ENCODE measurements at places on chromosomes 3 and 15.

DNA sequence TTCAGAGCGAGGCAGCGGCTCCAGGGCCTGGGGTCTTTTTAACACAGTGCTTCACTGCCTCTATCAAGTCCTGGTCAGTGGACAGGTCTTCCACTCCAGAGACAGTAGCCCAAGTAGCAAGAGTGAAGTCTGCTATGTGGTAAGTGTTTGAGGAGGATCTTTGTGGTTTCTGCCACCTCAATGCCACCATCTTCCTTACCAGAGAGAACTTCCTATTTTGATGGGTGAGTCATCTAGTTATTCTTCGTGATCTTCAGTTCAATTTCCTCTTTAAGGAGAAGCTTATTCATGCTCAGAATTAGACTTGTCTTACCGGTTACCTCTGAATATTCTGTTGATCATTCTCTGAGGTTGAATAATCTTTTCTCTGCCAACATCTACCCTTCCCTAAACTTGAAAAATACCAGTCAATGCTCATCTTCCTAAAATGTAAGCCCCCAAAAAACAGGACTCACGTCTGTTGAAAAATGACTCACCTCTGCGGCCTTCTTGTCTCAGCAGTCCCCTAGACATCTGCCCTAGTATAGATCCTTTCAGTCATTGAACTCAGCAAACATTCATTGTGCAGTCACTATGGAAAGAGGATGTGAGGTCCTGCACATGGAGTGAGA, 32.2 kb upstream of the BCL6 start:
- peak; percentile 62 for DNase-seq

GRCh38 chr3:64251019-64251418, 25.8 kb upstream of the PRICKLE2 start:
- DNase-seq = no peak

GRCh38 chr3:183178833-183179549, 16.5 kb upstream of the LAMP3 start:
- DNase-seq = peak; percentile 16

- no peak for DNase-seq
These were observed 531.6 kb downstream of the MECOM start for GRCh38 chr3:169131690-169132464.

DNA sequence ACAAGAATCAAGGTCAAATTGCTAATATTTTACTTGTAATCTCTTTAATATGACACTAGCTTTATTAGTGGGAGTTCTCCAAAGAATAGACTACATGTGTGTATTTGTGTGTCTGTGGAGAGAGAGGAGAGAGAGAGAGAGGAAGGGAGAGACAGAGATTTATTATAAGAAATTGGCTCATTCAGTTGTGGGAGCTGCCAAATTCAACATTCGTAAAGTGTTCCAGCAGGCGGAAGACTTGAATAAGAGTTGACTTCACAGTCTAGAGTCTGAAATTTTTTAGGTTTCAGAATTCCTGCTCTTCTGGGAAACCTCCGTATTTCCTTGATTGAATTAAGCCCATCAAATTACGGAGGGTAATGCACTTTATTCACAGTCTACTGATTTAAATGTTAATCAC, 4.7 kb upstream of the CLDN1 start:
- DNase-seq = no peak

GRCh38 chr3:134374791-134375581, 739 bp upstream of the AMOTL2 start:
- no peak for DNase-seq

DNA sequence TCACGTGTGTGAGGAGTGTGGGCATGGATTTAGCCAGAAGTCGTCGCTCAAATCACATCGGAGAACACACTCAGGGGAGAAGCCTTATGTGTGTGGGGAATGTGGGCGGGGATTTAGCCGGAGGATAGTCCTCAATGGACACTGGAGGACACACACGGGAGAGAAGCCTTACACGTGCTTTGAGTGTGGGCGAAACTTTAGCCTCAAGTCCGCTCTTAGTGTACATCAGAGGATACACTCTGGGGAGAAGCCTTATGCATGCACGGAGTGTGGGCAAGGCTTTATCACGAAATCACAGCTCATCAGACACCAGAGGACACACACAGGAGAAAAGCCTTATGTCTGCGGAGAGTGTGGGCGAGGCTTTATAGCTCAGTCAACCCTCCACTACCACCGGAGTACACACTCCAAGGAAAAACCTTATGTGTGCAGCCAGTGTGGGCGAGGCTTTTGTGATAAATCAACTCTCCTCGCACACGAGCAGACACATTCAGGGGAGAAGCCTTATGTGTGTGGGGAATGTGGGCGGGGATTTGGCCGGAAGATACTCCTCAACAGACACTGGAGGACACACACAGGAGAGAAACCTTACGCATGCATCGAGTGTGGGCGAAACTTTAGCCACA, 28.1 kb downstream of the ZNF589 start:
- peak; percentile 10 for DNase-seq

GRCh38 chr15:38593524-38593923, 28.9 kb upstream of the RASGRP1 start:
- DNase-seq = no peak

DNA sequence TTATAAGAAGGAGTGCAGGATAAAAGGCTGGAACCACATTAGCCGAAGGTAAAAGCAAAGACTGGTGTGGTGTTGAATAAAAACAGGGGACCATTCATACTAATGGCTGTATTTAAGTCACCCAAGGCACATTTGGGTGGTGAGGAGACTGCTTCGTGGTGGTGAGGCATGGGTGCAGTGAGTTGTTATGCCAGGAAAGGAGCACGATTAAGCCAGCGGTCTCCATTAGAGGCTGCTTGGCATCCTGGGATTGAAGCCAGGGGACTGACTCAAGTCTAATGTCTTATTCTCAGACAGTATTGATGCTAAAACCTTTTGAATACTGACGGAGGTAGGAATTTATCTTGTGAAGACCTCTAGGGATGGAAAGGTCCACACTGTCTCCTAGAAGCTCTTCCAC, 21.9 kb downstream of the FEM1B start:
- no peak for DNase-seq

GRCh38 chr3:68728343-68728742, 204.0 kb downstream of the TAFA4 start:
- no peak for DNase-seq

DNA sequence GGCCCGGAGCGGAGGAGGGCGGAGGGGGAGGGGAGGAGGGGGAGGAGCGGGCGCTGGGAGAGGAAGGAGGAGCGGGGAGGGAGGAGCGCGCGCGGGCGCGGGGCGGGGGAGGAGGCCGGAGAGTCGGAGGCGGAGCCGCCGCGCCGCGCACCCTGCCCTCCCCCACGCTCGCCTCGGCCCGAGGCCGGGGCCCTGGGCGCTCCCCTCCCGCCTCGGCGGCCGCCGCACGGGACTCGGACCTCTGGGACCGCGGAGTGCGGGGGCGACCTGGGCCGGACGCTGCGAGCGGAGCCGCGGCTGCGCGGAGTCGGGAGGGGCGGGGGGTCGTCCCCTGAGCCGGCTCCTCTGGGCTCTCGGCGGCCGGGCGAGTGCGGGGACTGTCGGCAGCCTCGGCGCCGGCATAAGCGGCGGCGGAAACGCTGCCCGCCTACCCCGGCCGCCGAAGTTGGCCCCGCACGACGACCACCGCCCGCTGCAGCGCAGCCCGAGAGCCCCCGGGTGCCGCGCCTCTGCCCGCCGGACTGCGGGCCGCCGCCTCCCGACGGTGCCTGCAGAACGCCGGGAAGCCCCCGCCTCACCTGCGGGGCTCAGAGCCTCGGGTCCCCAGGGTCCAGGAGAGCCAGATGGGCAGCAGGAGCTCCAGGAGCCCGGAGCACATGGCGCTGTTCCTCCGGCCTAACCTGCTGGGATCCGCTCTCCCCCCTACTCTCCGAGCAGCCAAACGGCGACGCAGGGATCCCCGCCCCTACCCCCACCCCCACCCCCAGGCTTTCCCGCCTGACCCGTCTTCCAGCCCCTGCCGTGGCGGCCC, 406 bp upstream of the GABRB3 start:
- DNase-seq = no peak

DNA sequence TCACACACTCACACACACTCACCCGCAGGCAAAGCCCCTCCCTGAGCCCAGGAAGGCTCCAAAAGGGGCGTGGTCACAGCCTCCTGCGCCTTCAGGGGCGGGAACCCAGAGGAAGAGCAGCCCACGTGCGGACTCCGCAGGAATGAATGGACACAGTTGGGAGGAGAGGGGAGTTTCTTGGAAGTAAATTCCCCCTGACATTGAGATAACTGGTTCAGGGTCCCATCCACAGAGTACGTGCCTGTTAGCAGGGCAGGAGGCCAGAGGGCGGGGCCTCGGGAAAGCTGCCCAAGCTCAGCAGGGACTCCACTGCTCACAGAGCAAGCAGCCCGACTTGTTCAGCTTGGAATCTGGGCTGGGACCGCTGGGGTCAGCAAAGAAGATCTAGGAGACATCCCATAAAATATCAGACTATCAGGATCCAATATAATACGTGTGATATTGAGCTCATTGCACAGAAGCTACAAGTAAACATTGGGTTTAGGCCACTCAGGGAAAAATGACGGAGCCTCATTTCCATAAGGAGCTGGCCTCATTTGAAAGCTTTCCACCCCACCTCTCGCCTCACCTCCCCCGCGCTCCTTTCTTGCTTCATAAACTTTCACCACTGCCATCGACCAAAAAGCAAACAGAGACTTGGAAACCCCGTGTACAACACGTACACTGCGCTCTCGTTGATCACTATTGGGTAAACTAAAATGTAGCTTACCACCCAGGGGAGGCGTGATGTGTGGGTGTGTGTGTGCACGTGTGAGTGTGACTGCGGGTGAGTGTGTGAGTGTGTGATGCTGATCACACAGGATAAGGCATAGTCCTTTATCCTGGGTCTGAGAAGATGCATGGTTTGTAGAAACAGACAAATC, 36.0 kb downstream of the TM2D3 start:
- no peak for DNase-seq

GRCh38 chr3:23665741-23666140, 140.0 kb upstream of the UBE2E1 start:
- no peak for DNase-seq

- no peak for DNase-seq
These were observed 32.5 kb downstream of the KLHL25 start for GRCh38 chr15:85762039-85762755.

- peak; percentile 33 for DNase-seq
These were observed 32.4 kb upstream of the SLC6A11 start for GRCh38 chr3:10783360-10784351.

DNA sequence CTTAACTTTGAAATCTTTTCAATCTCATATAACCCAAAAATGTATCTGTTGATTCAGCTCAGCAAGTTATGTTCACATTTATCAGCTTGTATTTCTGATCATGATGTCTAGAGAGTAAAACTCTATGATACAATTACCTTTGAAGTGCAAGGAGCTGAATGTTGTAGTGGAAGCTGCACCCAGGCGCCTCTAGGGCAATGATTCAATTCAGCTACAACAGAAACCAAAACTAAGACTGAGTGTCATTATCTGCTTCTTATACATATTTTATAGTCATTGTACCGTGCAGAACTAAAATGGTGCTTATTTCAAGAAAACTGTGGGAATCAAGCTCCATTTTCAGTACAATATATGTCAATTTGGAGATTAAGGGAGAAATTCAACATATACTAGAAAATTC, 1237.5 kb downstream of the ZPLD1 start:
- no peak for DNase-seq

- no peak for DNase-seq
These were observed 4.5 kb downstream of the ARL8B start for GRCh38 chr3:5126586-5126985.

DNA sequence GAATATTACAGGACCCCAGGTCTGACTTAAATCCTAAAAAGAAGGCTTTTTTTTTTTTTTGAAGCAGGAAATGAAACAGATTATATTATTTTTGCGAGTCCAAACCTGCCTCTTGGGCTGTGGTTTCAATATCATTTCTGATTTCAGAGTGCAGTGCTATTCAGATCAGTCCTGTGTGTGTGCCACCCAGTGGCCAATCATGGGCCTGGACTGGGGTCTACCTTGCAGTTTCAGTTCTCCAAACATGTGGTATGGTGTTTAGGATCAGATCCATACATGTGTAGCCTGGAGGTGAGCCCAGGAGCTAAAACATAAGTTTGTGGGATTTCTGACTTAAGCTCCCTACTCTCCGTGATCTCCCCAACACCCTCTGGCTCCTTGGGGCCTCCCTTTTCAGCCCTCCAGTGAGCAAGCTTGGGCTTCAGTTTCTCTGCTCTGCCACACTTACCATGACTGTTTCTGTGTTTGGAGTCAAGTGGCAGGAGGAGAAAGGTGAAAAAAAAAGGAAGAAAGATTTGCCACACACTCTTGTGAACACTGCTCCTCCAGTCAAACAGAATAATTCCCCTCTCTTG, 12.1 kb upstream of the THSD4 start:
- no peak for DNase-seq

GRCh38 chr3:120280026-120280425, 5.0 kb downstream of the GPR156 start:
- no peak for DNase-seq

GRCh38 chr3:44077267-44077666, 164.4 kb upstream of the TOPAZ1 start:
- no peak for DNase-seq

GRCh38 chr3:193826159-193826795, 233.3 kb downstream of the OPA1 start:
- no peak for DNase-seq

DNA sequence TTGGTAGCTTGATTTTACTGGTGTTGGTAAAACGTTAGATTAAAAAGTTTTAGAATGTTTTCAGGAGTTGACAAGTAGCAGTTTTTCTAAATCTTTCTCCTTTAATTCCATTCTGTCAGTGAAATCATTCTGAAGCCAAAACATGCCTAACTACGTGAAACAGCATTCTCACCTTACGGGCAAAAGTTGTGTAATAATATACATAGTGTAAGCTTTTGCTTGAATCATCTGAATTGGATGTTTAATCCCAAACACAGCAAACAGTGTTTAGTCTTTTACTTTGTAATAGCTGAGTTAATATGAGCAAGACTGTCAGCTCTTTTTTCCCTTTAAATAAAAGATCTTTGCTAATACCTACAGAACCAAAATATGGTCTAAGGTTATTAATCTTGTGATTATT, 100.6 kb downstream of the CYP19A1 start:
- DNase-seq = no peak

DNA sequence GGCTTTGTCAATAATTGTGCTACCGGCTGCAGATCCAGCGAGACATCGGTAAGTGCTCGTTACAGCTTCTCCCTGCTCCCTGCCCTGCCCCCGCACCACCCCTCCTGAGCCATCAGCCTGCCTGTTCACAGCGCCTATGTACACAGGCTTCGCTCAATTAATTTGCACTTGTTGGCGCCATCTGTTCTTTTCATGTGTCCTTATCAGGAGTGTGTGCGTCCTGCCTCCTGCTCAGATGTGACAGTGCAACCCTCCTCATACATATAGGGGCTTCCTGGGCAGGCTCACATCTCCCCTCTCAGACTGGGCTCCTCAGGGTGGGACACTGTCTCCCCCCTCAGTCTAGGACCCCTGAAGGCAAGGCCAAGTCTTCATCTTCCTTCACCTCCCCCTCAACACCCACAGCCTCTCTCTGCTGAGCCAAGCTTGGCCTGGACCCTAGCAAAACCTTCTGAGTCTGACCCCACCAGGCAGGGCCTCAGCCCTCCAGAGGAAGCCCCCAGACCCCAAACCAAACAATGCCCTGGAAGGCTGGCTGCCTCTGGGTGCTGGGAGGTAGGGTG, 54.9 kb downstream of the CYP11A1 start:
- no peak for DNase-seq

DNA sequence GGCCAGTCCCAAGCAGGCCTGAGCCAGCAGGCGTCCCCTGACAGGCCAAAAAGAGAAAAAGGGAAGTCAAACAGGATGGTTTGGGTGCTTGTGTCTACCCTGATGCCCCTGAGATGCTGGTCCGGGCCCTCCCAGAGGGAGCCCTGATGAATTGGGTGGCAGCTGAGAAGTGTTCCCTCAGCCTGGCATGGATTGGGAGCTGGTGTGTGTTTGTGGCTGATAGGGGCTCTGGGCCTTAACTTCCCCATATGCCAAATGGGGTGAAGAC, 1.4 kb downstream of the FBLN2 start:
- DNase-seq = no peak

- DNase-seq = no peak
These were observed 155.5 kb downstream of the GOLIM4 start for GRCh38 chr3:167940241-167940640.

Data from CD4-positive, alpha-beta memory T cell (primary cell).